ENCODE measurements at places on chromosomes 2 and 18. TPM values are rescaled to one million over a fixed set of nuclear protein-coding genes. Genes with fewer than 3 reads are reported as not detected.

DNA sequence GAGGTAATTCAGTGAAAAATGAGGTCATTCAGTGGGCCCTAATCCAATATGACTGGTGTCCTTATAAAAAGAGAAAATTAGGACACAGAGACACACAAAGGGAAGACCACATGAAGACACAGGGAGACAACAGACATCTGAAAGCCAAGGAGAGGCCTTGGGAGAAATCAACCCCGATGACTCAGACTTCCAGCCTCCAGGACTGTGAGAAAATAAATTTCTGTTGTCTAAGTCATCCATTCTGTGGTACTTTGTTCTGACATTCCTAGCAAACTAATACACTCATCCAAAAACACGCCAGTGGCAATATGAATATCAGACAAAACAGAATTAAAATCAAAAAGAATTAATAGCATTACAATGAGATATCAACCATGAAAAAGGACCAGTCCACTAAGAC is 303.7 kb downstream of the SS18 start:
- no peak for DNase-seq

- no peak for DNase-seq
Measured at GRCh38 chr18:77086656-77087392, 45.8 kb downstream of the MBP start.

FN1 gene
- total RNA-seq = 292 TPM

RAB6C gene
- total RNA-seq = not detected

DNA sequence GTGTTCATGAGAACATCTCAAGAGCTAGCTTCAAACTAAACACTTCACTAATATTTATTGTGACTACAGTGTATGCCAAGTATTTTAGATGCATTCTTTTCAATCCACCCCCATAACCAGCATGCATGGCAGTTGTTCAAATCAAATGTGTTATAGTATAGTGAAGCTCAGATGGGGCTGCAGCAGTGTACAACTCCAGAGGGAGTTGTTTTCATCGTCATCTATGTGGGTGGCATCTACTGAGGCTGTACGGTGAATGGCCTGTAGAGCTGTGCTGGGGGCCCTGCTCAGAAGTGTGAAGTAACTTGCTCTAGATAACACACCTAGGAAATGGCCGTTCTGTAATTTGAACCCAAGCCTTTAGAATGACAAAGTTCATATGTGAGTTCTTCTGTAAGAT is 71.8 kb upstream of the LRATD1 start:
- no peak for DNase-seq

GRCh38 chr2:127700527-127701192 is 637 bp upstream of the SFT2D3 start:
- no peak for DNase-seq

GRCh38 chr2:148560496-148560895 is 84.1 kb upstream of the EPC2 start:
- no peak for DNase-seq

NR4A2 gene
- 17.2 TPM for total RNA-seq

LONRF2 gene
- 9.6 TPM for total RNA-seq

GRCh38 chr18:23877371-23877770 is 137.2 kb upstream of the TTC39C start:
- peak; percentile 37 for DNase-seq

EDAR gene
- 0.74 TPM for total RNA-seq

- no peak for DNase-seq
Measured at GRCh38 chr2:85247610-85248009, 80.2 kb downstream of the TGOLN2 start.

GRCh38 chr2:165192729-165193128 is 11.1 kb downstream of the SCN3A start:
- no peak for DNase-seq

ADRA2B gene
- 0.49 TPM for total RNA-seq

DNA sequence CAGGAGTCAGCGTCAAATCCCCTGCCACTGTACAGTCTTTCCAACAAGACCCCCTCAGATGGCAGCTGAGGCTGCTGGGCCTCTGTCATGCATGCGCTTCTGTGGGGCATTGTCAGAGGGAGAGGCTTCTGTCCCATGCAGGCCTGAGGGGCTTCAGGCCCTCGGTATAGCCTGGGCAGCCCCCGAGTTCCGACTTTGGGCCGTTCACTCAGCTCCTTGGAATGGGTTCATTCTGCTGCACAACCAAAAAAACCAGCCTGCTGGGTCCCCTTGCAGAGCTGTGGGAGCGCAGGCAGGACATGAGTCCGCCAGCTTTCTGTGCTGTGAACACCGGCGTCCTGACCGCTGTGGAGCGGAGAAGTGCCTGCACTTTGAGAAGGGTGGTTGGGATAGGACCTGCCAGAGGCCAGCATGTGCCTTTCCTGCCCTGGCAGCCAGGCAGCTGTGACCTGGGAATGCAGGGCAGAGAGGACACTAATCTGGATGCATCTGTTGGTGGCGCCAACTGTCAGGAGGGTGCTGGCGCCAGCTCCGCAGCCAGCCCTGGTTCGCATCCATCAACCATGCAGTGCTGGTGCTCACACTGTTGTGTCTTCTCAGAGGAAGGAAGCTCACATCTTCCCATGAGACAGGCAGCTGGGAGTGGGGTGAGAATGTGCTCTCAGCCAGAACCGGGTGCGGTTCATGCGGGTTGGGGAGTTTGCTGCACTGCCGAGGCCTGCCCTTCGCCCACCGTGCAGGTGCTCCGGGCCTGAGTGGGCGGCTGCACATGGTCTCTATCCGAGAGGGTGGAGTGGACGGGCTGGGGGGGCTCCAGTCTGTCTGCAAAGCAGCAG is 14.3 kb downstream of the ARHGEF4 start:
- no peak for DNase-seq

DNA sequence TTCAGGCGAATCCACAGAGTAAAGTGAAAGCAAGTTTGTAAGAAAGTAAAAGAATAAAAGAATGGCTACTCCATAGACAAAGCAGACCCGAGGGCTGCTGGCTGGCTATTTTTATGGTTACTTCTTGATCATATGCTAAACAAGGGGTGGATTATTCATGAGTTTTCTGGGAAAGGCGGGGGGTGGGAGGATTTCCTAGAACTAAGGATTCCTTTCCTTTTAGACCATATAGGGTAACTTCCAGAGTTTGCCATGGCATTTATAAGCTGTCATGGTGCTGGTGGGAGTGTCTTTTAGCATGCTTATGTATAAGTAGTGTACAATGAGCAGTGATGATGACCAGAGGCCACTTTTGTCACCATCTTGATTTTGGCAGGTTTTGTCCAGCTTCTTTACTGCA is 59.8 kb downstream of the SLC4A3 start:
- DNase-seq = no peak

FBXO15 gene
- total RNA-seq = not detected

SH2D6 gene
- total RNA-seq = not detected

DNA sequence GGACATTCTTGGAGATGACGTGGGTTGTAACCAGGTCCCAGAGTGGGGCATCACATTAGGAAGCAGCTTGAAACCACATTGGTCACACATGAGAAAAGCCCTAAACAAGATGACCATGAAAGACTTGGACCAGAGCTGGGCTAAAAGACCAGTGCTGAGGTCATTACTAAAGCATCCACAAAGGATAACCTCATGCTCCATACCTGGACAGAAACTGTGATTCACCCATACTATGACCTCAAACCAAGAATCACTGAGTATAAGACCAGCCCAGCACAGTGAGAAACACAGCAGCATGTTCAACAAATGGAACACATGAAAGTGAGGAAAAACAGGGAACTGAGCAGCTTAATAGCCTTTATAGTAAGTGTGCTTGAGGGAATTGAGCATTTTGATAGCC is 635.5 kb upstream of the NETO1 start:
- no peak for DNase-seq

DNA sequence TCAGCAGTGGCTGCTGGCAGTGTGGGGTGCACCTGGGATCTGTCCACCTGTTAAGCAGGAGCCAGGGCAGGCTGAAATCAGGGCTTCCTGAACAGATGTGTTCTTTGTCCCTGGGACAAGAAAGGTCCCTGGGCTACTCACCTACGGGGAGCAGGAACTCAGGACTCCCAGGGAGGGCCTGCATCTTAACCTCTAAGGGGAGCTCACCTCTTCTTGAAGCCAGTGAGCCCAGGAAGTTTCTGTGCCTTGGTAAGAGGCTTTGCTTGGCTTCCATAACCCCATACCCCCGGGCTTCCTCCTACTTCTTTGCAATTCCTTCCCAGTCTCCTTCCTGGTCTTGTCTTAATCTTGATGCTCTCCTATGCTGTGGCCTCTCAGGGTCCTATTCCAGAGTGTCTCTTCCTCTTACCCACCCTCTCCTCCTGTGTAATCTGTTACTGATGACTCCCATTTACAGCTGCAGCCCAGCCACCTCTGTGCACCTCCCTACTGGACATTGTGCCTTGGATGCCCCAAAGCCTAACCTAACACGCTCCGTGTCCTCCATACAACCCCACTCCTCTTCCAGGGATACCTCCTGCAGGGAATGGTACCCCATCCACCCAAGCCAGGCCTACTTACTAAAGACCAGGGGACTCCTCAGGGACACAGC is 55.7 kb upstream of the MAPRE3 start:
- peak; percentile 72 for DNase-seq

UGT1A7 gene
- 4.9 TPM for total RNA-seq

DNA sequence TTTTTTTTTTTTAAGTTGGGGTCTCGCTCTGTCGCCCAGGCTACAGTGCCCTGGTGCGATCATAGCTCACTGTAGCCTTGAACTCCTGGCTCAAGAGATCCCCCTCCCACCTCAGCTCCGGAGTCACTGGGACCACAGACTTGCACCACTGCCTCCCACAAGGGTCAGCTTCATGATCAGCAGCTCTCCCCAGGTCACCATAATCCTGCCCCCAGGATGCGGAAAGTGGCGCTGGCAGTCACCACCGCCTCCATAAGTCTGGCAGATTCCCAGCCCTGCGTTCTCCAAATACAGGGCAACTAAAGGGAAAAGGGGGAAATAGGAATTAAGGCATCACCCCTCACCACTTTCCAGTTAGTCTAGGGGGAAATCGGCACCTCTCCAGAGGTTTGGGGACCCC is 5.2 kb upstream of the ARID5A start:
- no peak for DNase-seq
